ENCODE measurements at places on chromosomes 2 and 18. TPM values are rescaled to one million over a fixed set of nuclear protein-coding genes. Genes with fewer than 3 reads are reported as not detected.

The KIF1A gene
- not detected for total RNA-seq

The ACTG2 gene
- not detected for total RNA-seq

DNA sequence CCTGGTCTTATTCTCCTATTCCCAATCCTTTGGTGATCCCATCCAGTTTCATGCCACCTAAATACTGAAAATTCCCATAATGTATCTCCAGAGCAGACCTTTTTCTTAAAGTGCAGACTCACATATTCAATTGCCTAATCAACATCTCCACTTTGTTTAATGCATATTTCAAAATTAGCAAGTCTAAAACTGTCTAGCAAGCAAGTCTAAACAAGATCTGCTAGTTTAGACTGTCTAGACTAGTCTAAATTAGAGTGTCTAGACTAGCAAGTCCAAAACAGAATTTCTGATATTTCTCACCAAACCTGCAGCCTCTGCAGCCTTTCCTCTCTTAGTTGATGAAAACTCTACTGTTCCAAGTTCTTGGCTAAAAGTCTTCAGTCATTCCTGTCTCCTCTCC is 44.6 kb downstream of the THUMPD2 start:
- no peaks in the 10 kb centered on the region for H3K4me1 ChIP-seq
- H3K4me3 ChIP-seq = no peak overlapping the region
- DNase-seq = no peak

- H3K4me3 ChIP-seq = no peak overlapping the region
- no peaks in the 10 kb centered on the region for H3K27me3 ChIP-seq
- H3K36me3 ChIP-seq = no peaks in the 10 kb centered on the region
- no peaks in the 10 kb centered on the region for H3K4me1 ChIP-seq
Observed at GRCh38 chr2:85924522-85924921, 35.7 kb upstream of the ST3GAL5 start.

GRCh38 chr2:173034143-173034542 is 41.5 kb upstream of the MAP3K20 start:
- no peak overlapping the region for H3K4me3 ChIP-seq
- no peak overlapping the region for H3K27ac ChIP-seq
- DNase-seq = no peak
- H3K27me3 ChIP-seq = no peaks in the 10 kb centered on the region

Measured in naive thymus-derived CD4-positive, alpha-beta T cell (primary cell).